ENCODE measurements at places on chromosomes 6 and 20. TPM values are rescaled to one million over a fixed set of nuclear protein-coding genes. Genes with fewer than 3 reads are reported as not detected.

The PHACTR3 gene
- total RNA-seq, result 9.7 TPM

The RPL7L1 gene
- total RNA-seq, result 64.9 TPM

The IL20RA gene
- not detected for total RNA-seq

The PNRC1 gene
- 247 TPM for total RNA-seq

The HEY2 gene
- total RNA-seq, result 1.5 TPM

The MCCD1 gene
- not detected for total RNA-seq

The ENPP1 gene
- total RNA-seq, result 2.9 TPM

The AKAP12 gene
- 64.7 TPM for total RNA-seq

The FBXL4 gene
- total RNA-seq, result 27.0 TPM

The BCAS1 gene
- 0.23 TPM for total RNA-seq

DNA sequence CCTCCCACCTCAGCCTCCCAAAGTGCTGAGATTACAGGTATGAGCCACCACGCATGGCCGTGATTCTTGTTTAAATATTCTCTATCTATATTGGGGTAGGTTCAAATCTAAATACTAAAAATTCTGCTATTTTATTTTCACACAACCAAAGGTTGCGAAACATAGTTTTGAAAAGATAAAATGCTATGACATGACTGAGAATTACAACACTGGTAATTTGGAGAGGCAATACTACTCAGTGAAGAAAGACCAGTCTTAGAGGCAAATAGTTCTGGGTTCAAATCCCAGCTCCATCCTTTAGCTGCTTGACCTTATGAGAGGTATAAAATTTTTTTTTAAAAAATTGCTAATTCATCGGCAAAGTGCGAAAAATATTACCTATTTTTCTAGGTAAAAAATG is 137.0 kb upstream of the PREP start:
- no peak for DNase-seq

- no peak for DNase-seq
Measured at GRCh38 chr6:56282391-56282790, 35.0 kb upstream of the COL21A1 start.

DNA sequence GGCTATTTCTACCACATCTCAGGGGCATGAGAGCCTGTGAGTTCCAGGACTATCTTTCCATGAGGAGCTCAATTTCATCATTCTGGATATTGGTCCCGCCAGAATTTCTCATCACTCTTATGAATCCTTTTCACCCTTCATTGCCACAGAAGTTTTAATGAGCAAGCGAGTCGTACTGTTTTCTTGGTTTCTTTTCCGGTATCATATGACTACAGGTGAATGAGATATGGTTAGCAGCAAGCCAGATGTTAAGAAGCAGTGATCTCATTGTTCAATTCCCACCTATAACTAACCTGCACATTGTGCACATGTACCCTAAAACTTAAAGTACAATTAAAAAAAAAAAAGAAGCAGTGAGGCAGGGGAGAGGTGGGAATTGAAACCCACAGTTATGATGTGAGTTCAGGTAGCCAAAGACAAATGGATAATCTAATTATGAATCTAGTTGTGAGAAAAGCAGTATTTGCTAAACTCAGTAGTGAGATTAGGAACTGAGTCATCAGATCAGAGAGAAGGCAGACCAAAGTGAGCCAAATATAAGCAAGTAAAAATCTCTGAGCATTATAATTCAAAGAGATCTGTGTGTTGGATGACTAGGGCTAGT is 78.0 kb upstream of the ELOVL5 start:
- DNase-seq, result no peak

GRCh38 chr20:19903168-19903811 is 113.9 kb upstream of the NAA20 start:
- no peak for DNase-seq

- no peak for DNase-seq
Measured at GRCh38 chr6:45474376-45474775, 96.6 kb upstream of the SUPT3H start.

DNA sequence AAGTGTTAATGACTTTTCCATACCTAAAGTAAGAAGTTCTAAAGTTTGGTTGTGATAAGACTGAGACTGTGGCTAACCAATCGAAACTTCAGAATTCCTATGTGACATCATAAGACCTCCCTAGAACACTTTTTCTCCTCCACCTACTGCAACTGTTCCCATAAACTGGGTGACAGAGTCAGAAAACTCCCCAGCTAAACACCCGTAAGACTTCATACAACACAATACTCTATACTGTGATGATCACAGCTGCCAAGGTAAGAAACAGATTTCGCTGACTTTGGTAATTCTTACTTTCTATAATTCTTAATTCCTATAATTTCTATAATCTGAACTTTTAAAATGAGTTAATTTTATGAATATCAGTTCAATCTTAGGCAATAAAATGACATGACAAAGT is at the start of gene PLN:
Gene PLN (plus strand): TSS at position 161 of the 400 bp plus-strand sequence. CDS start 10,626 bp downstream, outside the sequence.
- DNase-seq, result no peak

- no peak for DNase-seq
Measured at GRCh38 chr6:11798096-11798495, 19.5 kb upstream of the ADTRP start.

DNA sequence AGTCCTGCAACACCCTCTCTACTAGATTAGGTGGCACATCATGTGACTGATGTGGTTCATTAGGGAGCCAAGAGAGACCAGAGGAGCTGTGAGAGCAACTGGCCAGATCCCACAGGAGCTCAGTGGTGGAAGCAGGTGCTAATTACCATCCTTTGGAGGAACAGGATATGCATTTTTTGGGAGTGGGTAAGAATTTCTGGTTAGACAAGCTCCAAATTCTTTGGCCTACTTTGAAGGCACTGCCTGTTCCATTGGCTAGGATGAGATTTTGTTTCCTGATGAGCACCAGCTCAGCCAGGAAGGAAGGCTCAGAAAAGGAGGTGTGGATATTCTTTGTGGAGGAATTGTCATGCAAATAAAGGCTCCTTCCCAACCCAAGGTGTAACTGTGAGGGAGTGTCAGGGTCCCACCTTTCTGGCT is 130.3 kb upstream of the BMP2 start:
- DNase-seq, result no peak

DNA sequence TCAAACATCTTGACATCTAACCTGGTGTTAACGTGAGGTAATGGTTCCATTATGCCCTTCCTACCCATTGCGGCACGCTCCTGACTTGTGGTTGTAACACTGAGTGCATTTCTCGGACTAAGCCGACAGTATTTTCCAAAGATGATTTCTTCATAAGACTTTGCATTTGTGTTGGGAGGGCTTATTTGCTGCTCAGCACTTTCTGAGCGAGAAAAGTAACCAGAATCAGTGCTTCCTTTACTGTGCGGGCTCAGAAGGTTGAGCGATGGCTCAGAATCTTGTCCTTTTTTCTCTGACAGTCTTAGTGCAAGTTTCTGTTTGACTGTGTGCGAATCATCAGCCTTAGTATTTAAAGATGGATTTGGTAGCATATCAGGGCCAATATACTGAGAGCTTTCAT is 171.7 kb downstream of the HIVEP2 start:
- DNase-seq, result no peak

DNA sequence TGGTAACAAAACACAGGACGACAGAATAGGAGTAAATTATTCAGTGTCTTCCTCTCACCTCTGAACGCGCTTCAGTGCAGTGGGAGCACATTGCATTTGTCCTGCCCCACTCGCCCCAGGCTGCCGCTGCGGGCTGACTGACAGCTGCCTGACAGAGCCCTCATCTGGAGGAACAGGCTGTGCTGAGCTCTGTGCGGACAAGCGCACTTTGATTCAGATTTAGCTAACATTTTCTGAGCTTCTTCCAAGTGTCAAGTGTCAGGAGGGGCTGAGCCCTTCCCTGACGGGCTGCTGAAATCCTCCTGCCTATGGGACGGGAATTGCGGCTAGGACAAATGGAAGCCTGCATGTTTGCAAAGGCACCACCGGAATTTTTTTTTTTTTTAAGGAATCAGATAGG is 383.0 kb upstream of the CDH4 start:
- DNase-seq, result no peak

DNA sequence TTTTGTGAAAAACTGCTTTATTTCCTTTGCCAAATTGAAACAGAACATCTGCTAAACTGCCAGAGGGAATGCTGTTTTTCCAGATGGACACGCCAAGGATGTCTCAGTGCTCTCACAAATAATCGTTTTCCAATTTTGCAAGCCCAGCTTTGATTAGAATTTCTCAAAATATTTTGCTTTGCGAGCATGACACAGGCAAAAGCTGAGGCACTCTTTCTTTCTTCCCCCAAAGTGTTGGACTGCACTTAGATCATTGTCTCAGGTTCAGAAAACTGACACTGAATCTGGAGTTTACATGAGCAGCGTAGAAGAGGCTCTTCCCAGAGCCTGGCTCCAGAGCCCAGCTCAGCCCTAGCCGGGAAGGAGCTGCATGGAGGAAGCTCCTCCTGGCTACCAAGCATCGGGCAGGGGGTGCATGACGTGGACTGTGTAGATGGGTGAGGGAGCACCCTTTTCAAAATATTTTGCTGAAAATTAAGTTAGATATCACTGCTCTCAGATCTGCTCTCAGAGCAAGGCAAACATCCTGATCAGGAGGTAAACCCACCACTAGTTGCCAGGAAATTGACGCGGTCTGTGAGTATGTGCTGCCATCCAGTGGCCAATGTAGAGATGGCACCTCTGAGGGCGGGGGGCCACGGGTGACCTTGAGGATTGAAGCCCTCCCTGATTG is 107.5 kb downstream of the SLC22A3 start:
- peak; percentile 87 for DNase-seq

- DNase-seq, result no peak
Measured at GRCh38 chr6:2194643-2195042, 50.8 kb downstream of the GMDS start.

DNA sequence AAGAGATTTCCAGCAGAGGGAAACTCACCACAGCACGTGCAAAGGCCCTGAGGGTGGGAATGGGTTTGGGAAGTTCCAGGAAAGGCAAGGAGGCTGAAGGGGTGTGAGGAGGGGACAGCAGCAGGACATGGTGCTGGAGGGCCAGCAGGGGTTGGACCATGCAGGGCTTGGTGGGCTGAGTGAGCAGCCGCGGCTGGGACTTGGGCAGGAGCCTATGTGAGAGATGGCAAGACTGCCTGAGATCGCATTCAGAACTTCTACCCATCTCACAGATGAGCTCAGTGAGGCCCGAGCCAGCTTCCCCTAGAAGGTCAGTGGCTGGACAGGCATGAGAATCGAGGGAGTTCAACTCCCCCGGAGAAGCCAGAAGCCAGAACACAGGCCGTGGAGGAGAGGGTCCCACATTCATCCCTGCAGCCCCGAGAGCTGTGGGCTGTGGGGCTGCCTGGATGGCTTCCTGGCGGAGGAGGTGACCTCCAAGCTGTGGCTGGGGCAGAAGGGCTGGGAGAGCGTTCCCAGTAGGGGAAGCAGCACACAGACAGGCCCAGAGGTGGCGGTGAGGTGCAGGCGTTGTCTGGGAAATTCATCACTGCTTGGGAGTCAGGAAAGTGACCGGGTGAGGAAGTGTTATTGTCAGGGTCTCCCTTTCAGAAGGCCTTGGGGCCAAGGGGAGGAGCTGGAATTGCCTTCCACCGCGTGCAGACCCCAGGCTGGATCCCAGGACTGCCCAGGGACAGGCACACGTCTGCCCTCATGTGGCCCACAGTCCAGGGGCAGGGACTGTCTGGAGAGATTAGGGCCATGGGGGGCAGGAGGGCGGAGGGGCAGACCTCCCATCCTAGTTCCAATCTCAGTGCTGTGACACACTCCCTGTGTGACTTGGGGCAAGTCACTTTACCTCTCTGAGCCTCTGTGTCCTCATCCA is 103.8 kb downstream of the CEBPB start:
- peak; percentile 72 for DNase-seq

- DNase-seq, result no peak
Measured at GRCh38 chr6:43489277-43490072, 12.1 kb downstream of the TJAP1 start.

DNA sequence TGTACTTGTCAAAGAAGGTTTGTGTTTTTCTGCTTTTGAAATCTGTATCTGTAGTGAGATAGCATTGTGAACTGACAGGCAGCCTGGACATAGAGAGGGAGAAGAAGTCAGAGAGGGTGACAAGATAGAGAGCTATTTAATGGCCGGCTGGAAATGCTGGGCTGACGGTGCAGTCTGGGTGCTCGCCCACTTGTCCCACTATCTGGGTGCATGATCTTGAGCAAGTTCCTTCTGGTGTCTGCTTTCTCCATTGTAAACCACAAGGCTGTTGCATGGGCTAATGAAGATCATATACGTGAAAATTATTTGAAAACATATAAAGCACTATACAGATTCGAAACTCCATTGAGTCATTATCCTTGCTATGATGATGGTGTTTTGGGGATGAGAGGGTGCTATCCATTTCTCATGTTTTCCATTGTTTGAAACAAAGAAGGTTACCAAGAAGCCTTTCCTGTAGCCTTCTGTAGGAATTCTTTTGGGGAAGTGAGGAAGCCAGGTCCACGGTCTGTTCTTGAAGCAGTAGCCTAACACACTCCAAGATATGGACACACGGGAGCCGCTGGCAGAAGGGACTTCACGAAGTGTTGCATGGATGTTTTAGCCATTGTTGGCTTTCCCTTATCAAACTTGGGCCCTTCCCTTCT is 18.4 kb downstream of the CD83 start:
- no peak for DNase-seq

- no peak for DNase-seq
Measured at GRCh38 chr6:72084992-72085569, 198.7 kb downstream of the RIMS1 start.

- no peak for DNase-seq
Measured at GRCh38 chr6:149224399-149224798, 93.1 kb upstream of the TAB2 start.

- no peak for DNase-seq
Measured at GRCh38 chr20:13855613-13856012, 70.8 kb downstream of the NDUFAF5 start.

DNA sequence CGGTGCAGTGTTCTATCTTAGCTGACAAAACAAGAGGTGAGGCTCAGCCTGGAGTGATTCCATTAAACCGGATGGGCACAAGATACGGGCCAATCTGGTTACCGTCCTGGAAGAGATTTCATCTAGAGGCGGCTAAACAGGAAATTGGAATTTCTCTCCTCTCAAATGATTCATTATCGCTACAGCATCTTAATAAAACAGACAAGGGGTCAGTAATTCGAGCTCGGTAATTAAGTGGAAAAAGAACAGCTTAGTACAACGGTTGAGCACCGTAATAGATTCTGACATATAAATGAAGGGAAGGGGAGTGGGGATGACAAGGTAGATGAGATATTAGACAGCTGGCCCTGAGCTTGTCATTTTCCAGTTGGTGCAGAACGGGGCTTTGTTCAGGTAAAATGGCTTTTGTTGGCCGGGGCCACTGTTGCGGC is 137.2 kb downstream of the EDN3 start:
- DNase-seq, result no peak

GRCh38 chr6:75213112-75213511 is 7.3 kb upstream of the COL12A1 start:
- DNase-seq, result no peak

Data from spleen (tissue), 13 donors.